ENCODE measurements at places on chromosomes 2 and 18. TPM values are rescaled to one million over a fixed set of nuclear protein-coding genes. Genes with fewer than 3 reads are reported as not detected.

DNA sequence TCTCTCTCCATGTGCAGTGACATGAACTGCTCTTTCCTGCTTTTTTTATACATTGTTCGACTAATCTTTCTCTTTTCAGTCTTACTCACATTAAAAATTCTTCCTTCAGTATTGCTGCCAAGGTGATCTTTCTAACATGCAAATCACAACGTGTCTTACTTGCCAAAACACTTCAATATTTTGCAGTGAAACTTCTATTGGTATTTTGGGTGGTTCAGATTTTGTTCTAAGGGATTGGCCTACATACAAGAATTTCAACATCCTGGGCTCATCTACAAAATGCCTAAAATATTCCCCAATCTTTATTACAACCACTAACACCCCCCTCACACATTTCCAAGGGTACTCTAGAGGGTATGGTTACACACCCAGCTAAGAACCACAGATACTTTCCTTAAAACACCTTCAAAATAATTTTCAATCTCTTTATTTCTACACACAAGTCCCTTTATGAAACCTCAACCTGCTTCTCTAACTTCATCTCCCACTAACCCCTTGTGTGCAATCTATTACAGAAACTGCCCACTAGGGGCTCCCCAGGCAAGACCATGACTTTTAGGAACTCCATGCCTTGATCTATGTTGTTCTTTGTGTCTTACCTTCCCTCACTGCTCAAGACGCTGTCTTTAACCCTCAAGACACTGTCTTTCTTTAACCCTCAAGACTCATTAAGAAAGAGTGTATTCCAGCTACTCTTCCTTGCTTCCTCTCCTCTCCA is 50.9 kb downstream of the COL3A1 start:
- DNase-seq = no peak
- no peaks in the 10 kb centered on the region for H3K27me3 ChIP-seq
- H3K4me1 ChIP-seq = no peaks in the 10 kb centered on the region
- no peak overlapping the region for H3K27ac ChIP-seq
- H3K4me3 ChIP-seq = no peak overlapping the region
- H3K36me3 ChIP-seq = no peaks in the 10 kb centered on the region

GRCh38 chr18:45891806-45892205 is 66.3 kb downstream of the SIGLEC15 start:
- no peak for DNase-seq
- H3K4me1 ChIP-seq = no peaks in the 10 kb centered on the region
- no peak overlapping the region for H3K27ac ChIP-seq
- no peak overlapping the region for H3K4me3 ChIP-seq

- H3K36me3 ChIP-seq = no peaks in the 10 kb centered on the region
- H3K4me3 ChIP-seq = no peak overlapping the region
- peaks cover 25% of the 10 kb centered on the region for H3K4me1 ChIP-seq
- H3K27ac ChIP-seq = peak overlapping the region; percentile 73
These were observed 52.0 kb downstream of the ZFP36L2 start for GRCh38 chr2:43174368-43174916.

- peaks cover 25% of the 10 kb centered on the region for H3K4me1 ChIP-seq
- no peaks in the 10 kb centered on the region for H3K36me3 ChIP-seq
- no peak overlapping the region for H3K4me3 ChIP-seq
These were observed 167.3 kb upstream of the NOSTRIN start for GRCh38 chr2:168635065-168635577.

DNA sequence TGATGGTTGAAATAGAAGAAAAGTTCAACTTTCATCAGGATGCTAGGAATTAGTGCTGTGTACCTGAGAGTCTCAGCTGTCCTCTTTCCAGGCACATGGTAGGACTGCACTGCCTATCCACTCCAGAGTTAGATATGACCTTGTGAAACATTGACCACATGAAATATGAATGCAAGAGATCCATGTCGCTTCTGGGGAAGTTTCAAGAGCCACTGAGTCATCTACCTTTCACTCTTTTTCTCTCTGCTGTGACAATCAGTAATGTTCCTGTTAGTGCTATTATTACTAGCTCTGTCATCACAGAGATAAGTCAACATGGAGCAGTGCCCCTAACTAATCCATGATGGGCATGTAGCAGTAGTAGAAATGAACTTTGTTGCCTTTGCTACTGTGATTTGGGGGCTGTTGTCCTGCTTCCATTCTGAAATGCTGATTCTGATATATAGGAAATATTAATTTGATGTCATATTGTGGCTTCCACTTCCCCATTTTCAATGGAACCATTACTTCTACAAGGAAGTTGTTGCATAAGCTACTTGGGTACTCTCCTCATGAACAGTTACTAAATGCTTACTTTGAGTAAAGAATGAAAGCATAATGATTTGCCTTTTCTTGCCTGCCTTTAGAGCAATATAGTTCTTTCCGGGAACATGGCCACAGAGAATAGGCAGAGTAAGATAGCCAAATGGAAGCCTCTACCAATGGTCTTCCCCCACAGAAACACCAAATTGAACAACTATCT is 192.8 kb upstream of the ZNF521 start:
- H3K27ac ChIP-seq = no peak overlapping the region
- H3K4me3 ChIP-seq = no peak overlapping the region
- H3K4me1 ChIP-seq = no peaks in the 10 kb centered on the region
- DNase-seq = no peak
- no peaks in the 10 kb centered on the region for H3K27me3 ChIP-seq

- no peak overlapping the region for H3K27ac ChIP-seq
- no peak overlapping the region for H3K4me3 ChIP-seq
- DNase-seq = no peak
- no peaks in the 10 kb centered on the region for H3K36me3 ChIP-seq
These were observed 208.9 kb upstream of the TNP1 start for GRCh38 chr2:217068677-217069250.

- DNase-seq = no peak
- H3K4me3 ChIP-seq = no peak overlapping the region
- H3K4me1 ChIP-seq = peaks cover 4% of the 10 kb centered on the region
- H3K36me3 ChIP-seq = no peaks in the 10 kb centered on the region
- H3K27ac ChIP-seq = no peak overlapping the region
- no peaks in the 10 kb centered on the region for H3K27me3 ChIP-seq
These were observed 8.1 kb downstream of the SMAD4 start for GRCh38 chr18:51038110-51038509.

- DNase-seq = no peak
- no peaks in the 10 kb centered on the region for H3K36me3 ChIP-seq
- no peak overlapping the region for H3K27ac ChIP-seq
These were observed 3.5 kb upstream of the IL1B start for GRCh38 chr2:112840068-112840445.

GRCh38 chr18:27377251-27377650 is 192.1 kb upstream of the CHST9 start:
- no peak for DNase-seq
- no peak overlapping the region for H3K4me3 ChIP-seq
- no peaks in the 10 kb centered on the region for H3K4me1 ChIP-seq

- H3K36me3 ChIP-seq = no peaks in the 10 kb centered on the region
- no peak for DNase-seq
- H3K4me1 ChIP-seq = no peaks in the 10 kb centered on the region
- H3K4me3 ChIP-seq = no peak overlapping the region
- no peak overlapping the region for H3K27ac ChIP-seq
These were observed 12.9 kb downstream of the SMYD1 start for GRCh38 chr2:88080545-88080944.

GRCh38 chr2:12317814-12318426 is 398.8 kb upstream of the TRIB2 start:
- H3K4me1 ChIP-seq = no peaks in the 10 kb centered on the region
- no peak for DNase-seq
- H3K27me3 ChIP-seq = no peaks in the 10 kb centered on the region
- H3K27ac ChIP-seq = no peak overlapping the region
- no peaks in the 10 kb centered on the region for H3K36me3 ChIP-seq

- no peaks in the 10 kb centered on the region for H3K27me3 ChIP-seq
- DNase-seq = no peak
- no peaks in the 10 kb centered on the region for H3K4me1 ChIP-seq
- H3K27ac ChIP-seq = no peak overlapping the region
These were observed 819.4 kb downstream of the LRP1B start for GRCh38 chr2:141311430-141311829.

DNA sequence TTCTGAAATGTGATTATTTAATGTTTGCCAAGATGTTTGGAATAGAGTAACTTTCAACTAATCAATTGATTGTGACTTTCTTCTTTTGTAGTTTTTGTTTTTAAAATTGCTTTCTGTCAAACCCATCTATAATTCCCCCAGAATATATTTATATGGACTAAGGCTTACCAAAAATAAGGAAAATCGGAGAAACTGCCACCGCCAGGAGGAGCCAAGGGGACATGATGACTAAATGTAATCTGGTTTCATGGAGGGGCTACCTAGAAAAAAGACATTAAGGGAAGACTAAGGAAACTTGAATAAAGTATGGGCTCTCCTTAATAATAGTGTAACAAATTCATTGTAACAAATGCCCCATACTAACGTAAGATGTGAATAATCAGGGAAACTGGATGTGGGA is 19.5 kb downstream of the BOLA3 start:
- H3K4me3 ChIP-seq = no peak overlapping the region
- no peaks in the 10 kb centered on the region for H3K36me3 ChIP-seq
- H3K27me3 ChIP-seq = no peaks in the 10 kb centered on the region
- DNase-seq = no peak

DNA sequence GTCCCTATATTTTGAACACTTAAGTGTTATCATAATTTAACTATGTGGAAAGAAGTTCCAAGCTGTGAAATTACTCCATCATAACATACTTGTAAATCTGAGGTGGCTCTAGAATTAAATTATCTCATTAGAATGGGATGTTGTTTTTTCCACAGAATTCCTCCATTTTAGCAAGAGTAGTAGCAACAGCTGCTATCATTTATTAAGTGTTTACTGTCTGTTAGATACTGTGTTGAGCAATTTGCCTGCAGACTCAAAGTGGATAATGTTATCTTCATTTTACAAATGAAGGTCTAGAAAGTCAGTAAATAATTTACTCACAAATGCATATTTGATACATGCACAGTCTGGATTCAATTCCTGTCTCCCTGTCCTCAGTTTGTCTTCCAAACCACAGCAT is 504.8 kb upstream of the NRP2 start:
- H3K4me3 ChIP-seq = no peak overlapping the region
- H3K27me3 ChIP-seq = no peaks in the 10 kb centered on the region
- no peak for DNase-seq
- no peak overlapping the region for H3K27ac ChIP-seq
- no peaks in the 10 kb centered on the region for H3K4me1 ChIP-seq
- no peaks in the 10 kb centered on the region for H3K36me3 ChIP-seq

The ANKRD30BL gene
- not detected for total RNA-seq

The SLC66A2 gene
- 42.5 TPM for total RNA-seq

The KCNJ3 gene
- total RNA-seq = not detected

The ACMSD gene
- not detected for total RNA-seq
